Stimulated activated CD4-positive, alpha-beta T cell treated with anti-CD3 and anti-CD28 coated beads, Interleukin-15, amount 100 ng/mL, for 1 hour (primary cell): ENCODE measurements at places on chromosomes 7 and 10.

DNA sequence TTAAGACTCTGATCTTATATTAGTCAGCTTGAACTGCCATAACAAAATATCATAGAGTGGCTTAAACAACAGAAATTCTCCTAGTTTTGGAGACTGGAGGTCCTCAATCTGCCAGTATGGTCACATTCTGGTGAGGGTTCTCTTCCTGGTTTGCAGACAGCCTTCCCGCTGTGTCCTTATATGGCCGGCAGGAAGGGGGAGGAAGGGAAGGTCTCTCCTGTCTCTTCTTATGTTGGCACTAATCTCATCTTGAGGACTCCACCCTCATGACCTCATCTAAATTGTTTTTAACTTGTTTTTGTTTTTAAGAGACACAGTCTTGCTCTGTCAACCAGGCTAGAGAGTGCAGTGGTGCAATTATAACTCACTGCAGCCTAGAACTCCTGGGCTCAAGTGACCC is 53.1 kb downstream of the VPS41 start:
- DNase-seq, result no peak

- no peak for DNase-seq
Measured at GRCh38 chr7:1853986-1854865, 184.1 kb downstream of the ELFN1 start.

DNA sequence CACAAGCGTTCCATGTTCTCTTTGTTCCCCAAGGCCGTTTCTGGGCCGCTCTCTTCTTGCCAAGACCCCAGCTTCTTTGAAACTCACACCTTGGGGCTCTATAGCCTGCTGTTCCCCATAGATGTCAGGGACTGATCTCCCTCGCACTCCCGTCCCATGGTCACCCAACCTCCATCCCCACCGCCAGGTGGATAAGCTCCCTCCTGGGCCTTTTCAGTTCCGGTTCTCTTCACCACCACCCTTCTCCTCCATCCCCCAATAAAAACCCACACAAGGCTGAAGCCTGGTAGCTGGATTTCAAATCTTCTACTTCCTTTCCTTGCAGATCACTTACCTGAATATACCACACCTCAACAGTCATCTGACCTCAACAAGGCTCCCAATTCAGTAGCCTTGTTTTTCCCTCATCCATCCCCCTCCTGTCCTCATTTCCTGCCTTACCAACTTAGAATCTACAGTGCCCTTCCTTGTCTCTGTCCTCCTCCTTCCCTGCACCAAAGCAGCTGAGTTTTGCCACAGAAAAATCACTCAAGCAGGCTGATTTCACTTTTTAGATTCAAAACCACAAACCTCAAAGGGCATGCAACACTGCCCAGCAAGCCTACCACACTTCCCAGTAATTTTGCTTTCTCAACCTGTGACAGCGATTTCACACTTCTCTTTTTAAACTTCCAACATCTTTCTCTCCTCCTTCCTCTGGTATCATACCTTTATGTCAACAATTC is 7.7 kb downstream of the SLC37A3 start:
- DNase-seq, result no peak

- DNase-seq, result no peak
Measured at GRCh38 chr7:37987732-37988131, 67.3 kb downstream of the EPDR1 start.

DNA sequence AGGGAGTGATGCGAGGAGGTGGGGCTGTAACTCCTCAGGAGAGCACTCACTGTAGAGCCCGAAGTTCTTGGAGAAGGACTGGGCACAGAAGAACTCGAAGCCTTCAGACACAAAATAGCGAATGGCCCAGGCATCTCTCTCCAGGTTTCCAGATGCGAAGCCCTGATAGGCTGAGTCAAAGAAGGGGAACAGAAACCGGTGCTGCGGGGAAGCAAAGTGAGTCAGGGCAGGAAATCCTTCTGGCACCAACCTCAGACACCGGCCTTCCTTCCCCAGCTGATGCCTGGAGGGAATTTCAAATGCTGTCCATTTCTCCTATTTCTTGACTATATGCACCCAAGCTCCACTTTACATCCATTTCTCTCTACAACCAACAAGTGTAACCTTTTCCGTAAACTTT is 26.8 kb downstream of the GOT1 start:
- no peak for DNase-seq

DNA sequence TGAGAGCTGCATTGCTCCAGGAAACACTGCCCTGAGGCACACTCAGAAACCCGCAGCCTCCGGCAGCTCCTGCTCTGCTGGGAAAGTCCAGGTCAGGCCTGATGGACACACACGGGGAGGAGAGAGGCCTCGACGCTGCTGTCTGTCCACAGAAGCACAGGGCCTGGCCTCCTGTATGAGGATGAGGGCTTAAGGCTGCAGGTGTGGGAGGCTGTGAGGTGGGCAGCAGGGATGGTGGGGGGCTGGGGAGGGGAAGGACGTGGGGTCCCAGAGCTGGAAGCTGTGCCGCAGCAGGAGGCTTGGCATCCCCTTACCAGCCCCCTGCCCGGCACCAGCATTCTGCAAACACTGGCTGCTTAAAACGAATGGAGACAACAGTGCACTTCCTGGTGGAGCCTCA is 186.2 kb downstream of the DNAJB6 start:
- DNase-seq, result no peak

GRCh38 chr7:122883049-122883680 is 3.1 kb downstream of the CADPS2 start:
- no peak for DNase-seq

GRCh38 chr7:141976524-141977245 is 3.1 kb upstream of the TAS2R38 start:
- DNase-seq, result no peak

DNA sequence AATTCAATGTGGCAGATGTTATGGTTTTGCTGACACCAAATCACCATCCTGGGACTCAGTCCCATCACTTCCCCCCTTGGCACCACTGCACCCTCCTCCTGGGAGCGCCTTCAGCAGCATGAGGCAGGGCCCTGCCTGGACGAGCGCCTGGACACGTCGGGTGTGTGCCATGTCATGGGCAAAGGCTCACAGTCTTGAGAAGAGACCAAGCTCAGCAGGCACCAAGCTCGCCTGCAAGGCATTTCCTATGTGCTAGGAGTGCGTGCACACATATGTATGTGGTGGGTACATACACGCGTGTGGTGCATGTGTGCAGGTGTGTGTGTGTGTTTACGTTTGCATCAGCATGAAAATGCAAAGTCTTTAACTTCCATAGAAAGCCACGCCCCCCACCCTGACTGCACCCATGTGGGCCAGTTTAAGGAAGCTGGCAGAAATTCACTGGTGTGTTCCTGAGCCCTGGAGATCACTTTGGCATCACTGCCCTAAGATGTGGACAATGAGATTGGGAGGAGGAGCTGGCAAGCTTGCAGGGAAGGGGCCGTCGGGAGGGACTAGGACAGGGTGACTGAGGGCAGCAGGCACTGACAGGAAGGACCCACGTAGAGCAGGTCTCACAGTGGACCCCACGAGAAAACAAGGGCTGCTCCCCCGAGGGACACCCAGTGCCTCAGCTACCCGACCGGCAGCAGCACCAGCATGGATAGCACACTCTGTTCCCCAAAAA is 169.9 kb upstream of the PPP2R2D start:
- no peak for DNase-seq

GRCh38 chr10:26527018-26527417 is 88.9 kb downstream of the APBB1IP start:
- DNase-seq, result no peak

DNA sequence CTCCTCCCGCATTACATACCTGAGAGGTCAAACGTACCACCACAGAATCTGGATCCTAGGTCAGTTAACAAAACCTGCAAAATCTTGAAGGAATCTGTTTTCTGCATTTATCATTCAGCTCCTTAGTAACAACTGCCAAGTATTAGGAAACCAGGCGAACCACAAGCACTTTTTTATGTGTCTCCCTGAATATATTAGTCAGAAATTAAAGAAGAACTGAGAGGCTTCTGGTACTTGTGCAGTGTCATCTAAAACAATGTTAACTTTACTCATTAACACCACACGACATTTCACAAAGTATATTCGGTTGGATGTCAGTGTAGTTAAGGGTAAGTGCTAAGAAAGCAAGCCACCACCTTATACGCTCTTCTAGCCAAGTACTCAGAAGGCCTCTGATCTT is 2.5 kb downstream of the CCDC6 start:
- no peak for DNase-seq

- DNase-seq, result no peak
Measured at GRCh38 chr7:111320133-111320532, 229.2 kb downstream of the LRRN3 start.

GRCh38 chr7:45573204-45573603 is 964 bp upstream of the ADCY1 start:
- no peak for DNase-seq

DNA sequence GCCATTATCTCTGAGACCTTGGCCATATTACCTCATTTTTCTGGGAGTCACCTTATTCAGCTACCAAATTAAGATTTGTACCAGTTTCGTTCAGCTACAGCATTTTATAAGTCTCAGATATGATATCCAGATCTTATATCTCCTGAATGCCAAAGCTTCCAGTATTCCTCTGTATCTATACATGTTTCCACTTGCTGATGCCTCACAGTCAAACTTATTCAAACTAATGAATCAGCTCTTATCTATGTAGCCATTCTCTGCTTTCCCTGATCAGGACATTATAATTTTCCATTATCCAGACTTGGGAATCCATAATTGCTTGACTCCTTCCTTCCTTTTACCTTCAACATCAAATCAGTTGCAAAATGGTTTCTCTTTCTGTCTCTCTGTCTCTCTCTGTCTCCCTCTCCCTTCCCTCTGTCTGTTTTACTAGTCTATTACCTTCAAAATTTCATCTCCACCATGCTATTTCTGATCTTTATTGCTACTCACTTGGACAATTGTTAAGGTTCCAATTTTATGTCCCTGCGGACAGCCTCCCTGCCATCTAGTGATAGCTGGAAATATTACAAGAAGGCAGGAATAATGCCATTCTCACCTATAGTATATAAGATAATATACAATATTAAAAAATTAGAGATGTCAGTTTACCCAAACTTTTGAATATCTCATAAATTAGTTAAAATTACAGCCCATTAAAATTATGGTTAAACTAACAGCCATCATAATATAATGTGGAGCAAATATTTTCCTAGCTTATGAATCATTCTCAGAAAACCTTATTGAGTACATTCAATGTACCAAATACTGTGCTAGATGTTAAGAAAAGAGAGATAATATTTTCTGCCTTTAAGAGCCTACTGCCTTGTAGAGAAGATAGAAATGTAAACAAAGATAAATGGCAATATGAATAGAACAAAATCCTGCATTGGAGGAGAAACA is 89.8 kb downstream of the PCLO start:
- DNase-seq, result no peak

GRCh38 chr10:1212571-1213141 is 156.5 kb downstream of the WDR37 start:
- DNase-seq, result no peak

- no peak for DNase-seq
Measured at GRCh38 chr7:73519867-73520672, 2.0 kb downstream of the BAZ1B start.

GRCh38 chr7:75971961-75972763 is 22.2 kb downstream of the TMEM120A start:
- DNase-seq, result no peak

DNA sequence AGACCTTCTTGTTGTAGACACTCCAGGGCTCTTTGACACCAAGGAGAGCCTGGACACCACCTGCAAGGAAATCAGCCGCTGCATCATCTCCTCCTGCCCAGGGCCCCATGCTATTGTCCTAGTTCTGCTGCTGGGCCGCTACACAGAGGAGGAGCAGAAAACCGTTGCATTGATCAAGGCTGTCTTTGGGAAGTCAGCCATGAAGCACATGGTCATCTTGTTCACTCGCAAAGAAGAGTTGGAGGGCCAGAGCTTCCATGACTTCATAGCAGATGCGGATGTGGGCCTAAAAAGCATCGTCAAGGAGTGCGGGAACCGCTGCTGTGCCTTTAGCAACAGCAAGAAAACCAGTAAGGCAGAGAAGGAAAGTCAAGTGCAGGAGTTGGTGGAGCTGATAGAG is 5.5 kb downstream of the GIMAP7 start:
- DNase-seq, result no peak

- no peak for DNase-seq
Measured at GRCh38 chr7:92095380-92095779, 38.9 kb downstream of the CYP51A1 start.

- DNase-seq, result no peak
Measured at GRCh38 chr10:51635436-51635835, 64.0 kb downstream of the CSTF2T start.

DNA sequence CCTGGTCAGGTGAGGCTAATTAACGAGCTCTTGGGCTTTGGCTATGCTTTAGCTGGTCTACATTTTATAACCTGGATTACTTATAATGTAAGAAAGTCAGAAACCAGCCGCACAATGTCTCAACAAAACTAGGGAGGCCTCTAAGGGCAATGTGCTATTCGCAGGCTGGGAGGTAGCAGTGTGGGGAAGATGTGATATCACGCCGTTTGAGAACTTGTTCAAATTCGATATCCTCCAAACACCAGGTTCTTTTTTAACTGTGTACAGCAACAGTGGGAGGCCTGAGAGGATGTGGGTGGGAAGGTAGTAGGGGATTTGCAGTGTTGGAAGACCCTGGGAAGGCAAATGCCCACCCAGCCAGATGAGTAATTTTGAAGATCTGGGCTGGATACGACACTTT is 184.5 kb downstream of the JAZF1 start:
- no peak for DNase-seq

DNA sequence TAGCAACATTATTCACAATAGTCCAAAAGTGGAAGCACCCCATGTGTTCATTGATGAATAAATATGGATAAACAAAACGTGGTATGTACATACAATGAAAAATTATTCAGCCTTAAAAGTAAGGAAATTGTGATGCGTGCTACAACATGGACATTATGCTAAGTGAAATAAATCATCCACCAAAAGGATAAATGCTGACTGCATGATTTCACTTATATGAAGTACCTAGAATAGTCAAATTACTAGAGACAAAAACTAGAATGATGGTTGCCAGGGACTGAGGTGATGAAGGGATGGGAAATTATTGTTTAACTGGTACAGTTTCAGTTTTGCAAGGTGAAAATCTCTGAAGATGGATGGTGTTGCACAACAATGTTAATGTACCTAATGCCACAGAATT is 56.6 kb downstream of the THSD7A start:
- DNase-seq, result no peak

GRCh38 chr10:33412653-33413361 is 78.3 kb upstream of the NRP1 start:
- DNase-seq, result no peak

- no peak for DNase-seq
Measured at GRCh38 chr10:75937823-75938222, 506.4 kb downstream of the LRMDA start.
